ENCODE measurements at places on chromosomes 2 and 18.

GRCh38 chr2:70029814-70030409, 57.4 kb upstream of the PCBP1 start:
- DNase-seq, result no peak

GRCh38 chr2:194616334-194616733, 1040.7 kb upstream of the SLC39A10 start:
- DNase-seq, result no peak

GRCh38 chr18:42338683-42339082, 383.6 kb downstream of the PIK3C3 start:
- no peak for DNase-seq

DNA sequence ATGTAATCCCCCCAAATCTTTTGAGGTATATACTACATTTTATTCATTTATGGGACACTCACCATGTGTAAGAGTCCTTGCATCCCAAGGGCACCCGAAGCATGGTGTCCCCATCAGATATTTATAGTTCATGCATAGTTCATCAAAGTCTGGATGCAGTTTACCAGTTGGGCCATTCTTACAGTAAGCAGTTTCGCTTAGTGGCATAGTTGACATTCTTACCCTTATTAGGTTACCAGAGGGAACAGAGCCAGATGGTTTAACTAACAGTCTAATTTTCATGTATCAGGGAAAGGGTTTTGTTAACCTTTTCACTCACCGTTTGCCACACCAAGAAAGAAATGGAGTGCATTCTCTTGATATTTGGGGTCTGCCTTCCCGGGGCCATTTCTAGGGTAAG, 7.1 kb downstream of the ZNF407 start:
- DNase-seq, result no peak

GRCh38 chr2:234102112-234102511, 51.6 kb downstream of the SPP2 start:
- DNase-seq, result no peak

DNA sequence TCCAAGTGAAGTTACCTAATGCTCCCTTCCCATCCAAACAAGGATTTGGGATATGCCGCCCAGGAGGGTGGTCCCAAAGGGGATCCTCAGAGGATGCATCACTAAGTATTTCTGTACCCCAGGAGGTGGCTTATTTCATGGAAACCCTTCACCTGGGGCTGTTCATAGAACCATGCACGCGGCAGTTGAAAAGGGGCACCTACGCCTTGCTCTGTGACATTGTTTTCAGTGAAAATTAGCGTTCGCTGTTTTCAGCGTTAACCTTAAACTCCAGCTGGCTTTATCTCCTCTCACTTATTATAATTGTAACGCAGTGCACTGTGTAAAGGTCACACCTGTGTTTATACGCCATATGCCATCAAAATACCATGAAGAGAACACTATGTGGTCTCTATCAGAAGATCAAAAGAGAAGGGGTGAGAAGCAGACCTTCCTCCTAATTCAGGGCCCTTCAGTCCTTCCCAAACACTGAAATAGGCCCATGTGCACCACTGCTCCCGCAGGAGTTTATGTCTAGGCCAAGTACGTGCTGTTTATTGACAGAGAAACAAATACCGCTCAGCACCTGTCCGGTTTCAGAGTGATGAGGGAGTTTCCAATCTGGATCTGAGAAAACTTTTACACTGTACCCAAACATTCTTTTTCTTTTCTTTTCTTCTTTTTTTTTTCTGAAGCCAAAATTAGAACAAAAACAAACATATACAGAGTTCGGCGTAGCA, 162.1 kb downstream of the BCL2 start:
- no peak for DNase-seq

- no peak for DNase-seq
Observed at GRCh38 chr2:197269815-197270214, 40.8 kb downstream of the ANKRD44 start.

- no peak for DNase-seq
Observed at GRCh38 chr2:176293334-176293733, 24.1 kb downstream of the MTX2 start.

GRCh38 chr2:102101097-102101848, 41.3 kb upstream of the IL1R1 start:
- DNase-seq, result no peak

- DNase-seq, result no peak
Observed at GRCh38 chr2:43230351-43230885, 4.0 kb upstream of the ZFP36L2 start.

GRCh38 chr2:236165842-236166795, 2.1 kb downstream of the GBX2 start:
- no peak for DNase-seq

DNA sequence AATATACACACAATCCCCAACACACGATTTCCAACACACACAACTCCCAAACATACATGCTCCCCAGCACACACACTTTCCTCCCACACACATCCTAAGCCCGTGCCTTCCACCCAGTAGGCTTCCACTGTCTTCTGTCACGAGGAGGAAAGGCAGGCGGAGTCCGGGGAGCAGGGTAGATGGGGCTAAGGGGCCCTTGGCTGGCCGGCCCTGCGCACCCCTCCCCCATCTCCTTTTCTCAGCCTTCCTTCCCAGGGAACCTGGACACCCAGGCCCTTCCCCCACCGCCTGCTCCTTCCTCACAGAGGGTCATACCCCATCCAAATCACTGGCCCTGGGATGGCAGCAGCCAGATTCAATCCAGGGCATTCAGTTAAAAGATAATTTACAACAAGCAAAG, 3.4 kb upstream of the PDCD1 start:
- DNase-seq, result no peak

DNA sequence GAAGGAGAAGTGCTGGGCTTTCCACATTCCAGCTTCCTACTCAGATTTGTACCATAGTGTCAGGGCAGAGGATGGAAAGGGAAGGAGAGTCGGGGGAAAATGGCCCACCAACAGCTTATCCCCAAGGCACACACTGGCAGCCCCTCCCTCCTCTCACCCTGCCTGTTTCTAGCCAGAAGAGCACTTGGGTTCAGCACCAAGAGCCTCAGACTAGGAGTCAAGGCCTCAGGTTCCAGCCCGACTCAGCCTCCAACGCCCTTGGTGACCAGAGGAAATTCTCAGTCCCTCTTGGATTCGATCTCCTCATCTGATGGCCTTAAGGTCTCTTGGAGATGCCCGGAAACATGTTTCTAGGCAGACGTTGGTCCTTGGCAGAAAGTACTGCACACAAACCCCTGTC, 53.9 kb downstream of the TNS1 start:
- DNase-seq, result no peak

DNA sequence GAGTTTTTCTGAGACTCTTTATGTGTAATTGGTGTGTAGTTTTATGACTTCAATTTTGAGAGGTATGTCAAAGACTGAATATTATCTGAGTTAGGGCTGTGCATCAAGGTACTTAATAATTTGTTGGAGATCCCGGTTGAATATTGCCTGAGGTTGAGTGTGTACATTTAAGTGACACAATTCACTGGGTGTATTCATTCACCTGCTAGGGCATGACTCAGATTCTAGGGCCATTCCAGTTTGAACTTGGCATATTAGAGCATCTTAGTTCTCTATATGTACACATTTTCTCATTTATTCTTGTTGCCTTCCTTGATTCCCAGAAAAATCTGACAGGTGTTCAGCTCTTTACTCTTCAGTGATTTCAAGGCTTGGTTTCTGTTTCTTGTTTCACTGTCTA, 12.5 kb downstream of the MAP4K4 start:
- DNase-seq, result no peak

DNA sequence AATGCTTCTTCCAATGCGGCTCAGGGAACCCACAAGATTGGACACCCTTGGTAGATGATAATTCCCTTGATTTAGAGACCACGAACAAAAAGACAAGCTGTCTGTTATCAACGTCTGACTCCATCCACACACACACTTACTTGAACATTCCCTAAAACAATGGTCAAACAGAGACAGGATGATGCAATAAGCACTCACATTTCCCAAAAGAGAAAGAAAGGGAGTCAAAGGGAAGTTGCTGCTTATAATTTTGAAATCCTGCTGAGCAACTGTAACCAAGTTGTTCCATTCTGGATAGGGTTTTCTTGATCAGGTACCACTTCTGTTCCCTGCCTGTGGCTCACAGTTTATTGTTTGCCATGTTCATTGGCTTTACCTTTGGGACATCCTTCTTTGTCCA, 571.3 kb upstream of the CNTNAP5 start:
- DNase-seq, result no peak

DNA sequence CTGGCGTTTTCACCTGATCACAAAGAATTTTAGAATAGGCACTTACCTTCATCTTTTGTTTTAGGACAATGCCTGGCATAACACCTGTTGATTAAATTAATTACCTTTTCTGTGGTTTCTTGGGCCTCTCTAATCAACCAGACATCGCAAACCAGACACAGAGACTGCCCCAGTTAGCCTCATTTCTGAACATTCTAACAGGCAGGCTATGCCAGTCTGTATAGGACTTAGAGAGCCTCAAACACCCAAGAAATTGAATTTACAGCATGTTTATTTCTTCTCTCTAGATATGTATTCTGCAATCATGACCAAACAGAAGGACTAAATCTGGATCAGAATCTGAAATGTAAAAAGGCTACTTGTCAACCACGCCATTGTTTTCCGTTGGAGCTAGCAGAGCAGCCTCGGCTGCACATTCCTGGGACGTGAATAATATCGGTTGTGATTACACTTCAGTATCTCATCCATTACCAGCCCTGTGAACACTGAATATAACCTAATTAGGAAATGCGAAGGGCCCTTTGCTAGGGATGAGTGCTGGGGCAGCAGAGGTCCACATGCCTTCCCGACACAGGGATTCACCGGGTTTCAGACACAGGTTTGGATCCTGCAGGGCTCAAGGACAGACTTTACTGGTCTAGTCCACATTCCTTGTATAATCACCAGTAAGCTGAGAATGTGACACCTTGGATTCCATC, 17.5 kb upstream of the CDC42EP3 start:
- DNase-seq, result no peak

GRCh38 chr2:10732924-10733565, 11.6 kb downstream of the ATP6V1C2 start:
- DNase-seq, result no peak

GRCh38 chr2:60818272-60818671, 62.2 kb downstream of the PAPOLG start:
- DNase-seq, result no peak

GRCh38 chr2:120013597-120014223, 833 bp downstream of the EPB41L5 start:
- no peak for DNase-seq

Data from NCI-H2081 treated with DMSO at 0.1 percent for 48 hours (cell line).